ENCODE measurements at places on chromosomes 7 and 10.

GRCh38 chr7:84844771-84845170, 342.1 kb downstream of the SEMA3D start:
- no peak for DNase-seq

DNA sequence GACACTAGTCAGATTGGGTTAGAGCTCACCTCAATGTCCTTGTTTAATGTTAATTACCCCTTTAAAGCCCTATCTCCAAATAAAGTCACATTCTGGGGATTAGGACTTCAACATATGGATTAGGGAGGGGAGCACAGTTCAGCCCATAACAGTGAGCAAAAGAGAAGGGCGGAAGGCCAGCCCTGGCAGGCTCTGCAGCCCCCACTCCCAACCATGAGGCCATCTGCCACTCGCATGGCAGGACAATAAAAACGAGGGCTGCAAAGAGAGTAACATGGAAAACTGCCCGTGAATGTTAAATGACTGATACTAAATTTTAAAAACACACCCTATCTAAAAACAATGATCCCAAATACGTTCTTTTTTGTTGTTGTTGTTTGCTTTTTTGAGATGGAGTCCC, 38.7 kb downstream of the RGS10 start:
- no peak for DNase-seq

DNA sequence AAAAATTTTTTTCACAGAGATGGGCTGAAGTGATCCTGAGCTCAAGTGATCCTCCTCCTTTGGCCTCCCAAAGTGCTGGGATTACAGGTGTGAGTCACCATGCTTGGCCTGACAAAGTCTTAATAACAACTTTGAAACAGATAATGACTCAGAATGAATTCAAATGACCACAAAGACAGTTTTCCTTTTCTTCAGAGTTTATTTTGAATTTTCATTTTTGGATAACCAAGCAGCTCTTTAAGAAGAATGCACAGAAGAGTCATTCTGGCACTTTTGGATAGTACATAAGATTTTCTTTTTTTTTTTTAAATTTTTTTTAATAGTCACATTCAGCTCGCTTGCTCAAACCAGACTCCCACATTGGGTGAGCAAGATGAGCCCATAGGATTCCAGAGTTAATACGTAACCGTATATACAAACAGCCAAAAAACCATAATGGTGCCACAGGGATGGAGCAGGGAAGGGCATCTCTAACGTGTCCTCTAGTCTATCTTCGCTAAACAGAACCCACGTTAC, 43.0 kb upstream of the NMT2 start:
- DNase-seq, result no peak

- no peak for DNase-seq
These were observed 16.4 kb downstream of the SORCS3 start for GRCh38 chr10:104657457-104657856.

DNA sequence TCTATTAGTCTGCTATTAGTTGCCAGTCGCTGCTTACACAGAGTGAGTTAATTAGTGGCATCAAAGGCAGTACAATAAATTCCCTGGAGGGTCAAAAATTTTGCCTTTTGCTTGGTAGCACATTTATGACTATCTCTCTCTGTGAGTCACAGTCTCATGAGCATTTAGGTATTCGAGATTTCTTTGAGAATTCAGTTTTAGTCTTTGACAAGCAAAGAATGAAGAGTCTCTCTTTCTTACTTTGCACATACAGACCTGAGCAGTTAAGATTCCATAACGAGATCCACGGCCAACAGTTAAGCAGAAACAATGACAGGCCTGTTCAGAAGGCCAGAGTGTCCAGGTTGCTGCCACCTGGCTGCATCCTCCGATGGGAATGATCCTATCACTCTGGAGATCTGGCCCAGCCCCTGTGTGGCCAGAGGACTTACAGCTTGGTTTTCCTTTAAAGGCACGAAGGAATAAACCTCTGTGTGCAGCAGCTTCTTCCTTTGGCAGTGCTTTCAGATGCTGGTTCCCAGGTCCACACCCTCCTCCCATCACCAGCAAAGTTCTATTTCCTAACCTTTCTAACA, 80.6 kb downstream of the GLI3 start:
- no peak for DNase-seq

DNA sequence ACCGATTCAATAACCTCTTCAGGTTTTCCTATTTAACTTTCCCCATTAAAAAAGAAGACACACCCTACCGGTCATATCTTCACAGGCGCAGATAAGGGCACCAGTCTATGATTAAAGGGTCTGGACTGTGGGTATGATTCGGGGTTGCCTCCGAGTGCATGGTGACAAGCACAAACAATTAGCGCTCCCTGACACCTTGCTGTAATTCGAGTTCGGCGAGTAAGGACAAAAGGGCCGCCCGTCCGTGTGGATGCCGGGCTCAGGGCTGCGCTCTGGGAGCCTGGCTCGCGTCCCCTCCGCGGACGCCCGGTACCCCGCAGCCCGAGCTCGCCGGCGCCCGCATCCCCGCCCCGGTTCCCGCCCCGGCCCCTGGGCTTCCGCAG, 111.9 kb upstream of the RHEB start:
- no peak for DNase-seq

Measured in mesenteric fat pad (tissue), 1 donor.